Activated CD8-positive, alpha-beta memory T cell treated with anti-CD3 and anti-CD28 coated beads, Interleukin-2, amount 10 ng/mL, durations not matched to agents 7 days and 5 days (primary cell): ENCODE measurements at places on chromosomes 6 and 20. TPM values are rescaled to one million over a fixed set of nuclear protein-coding genes. Genes with fewer than 3 reads are reported as not detected.

GRCh38 chr6:11430036-11430435, 107.5 kb upstream of the TMEM170B start:
- DNase-seq, result no peak

DNA sequence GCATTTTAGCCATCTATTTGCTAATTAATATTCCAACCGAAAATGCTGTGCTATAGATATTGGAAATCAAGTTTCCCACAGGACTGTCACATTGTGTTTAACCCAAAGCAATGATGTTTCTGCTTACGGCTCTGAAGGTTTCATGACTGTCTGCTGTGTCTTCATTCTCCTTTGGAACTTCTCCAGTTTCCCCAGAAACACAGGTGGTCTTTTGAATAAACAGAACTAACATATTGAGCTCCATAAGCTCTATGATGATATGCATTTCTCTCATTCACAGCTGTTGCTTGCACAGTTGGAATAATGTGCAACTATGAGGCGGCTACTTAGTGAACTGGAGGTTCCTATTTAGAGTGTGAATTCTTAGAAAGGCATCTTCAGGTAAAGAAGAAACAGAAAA, 266.0 kb upstream of the ID4 start:
- DNase-seq, result no peak

DNA sequence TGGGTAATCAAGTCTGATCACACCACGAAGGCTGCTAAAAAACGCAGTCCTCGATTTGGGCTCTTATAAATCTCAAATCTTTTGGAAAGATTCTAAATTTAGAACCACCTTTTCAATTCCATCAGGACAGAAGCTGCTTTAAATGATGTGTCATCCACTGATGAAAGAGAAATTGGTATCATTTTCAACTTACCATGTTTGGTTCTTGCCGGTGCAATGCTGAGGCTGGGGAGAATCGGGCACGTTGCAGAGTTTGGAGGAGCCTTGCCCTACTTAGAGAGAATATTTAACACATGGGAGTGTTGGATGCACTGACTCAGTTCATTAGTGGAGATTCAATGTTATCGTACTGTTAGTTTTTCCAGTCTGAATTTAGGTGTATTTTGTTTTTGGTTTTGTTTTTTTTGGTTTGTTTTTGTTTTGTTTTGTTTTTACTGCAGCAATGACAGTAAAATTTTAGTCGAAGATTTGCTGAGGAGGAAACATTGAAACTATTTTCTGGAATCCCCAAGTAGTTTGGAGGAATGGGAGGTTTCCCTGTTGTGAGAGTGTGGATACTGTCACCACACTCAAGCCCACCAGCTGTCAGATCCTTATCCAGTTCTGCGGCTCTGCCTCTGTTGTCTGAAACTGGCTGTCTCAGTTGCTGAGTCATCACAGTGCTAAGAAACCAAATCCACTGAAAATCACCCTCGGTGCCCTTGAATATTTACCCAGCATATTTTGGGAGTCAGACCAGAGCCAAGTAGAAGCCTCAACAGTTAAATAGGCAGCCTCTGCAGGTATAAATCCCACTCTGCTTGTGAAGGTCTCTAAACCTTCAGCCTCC, 497.0 kb downstream of the BTBD3 start:
- DNase-seq, result no peak

GRCh38 chr20:63690003-63690897, 6.2 kb upstream of the TNFRSF6B start:
- no peak for DNase-seq

DNA sequence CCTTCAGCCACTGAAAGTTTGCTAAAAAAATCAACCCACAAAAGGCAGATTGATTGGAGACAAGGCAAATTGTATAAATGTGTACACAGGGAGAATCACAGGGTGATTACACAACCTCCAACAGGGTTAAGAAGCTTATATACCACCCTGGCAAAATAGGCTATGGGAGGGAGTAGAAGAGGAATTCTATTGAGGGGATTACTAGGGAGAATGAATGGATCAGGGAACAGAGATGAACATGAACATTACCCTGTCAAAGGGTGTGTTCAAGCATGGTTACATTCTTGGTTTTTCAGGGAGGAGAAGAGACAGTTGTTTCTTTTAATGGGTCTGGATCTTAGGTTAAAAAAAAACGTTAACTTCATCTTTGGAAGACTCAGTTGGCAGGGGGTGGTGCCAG, 5.1 kb upstream of the MRS2 start:
- DNase-seq, result no peak

DNA sequence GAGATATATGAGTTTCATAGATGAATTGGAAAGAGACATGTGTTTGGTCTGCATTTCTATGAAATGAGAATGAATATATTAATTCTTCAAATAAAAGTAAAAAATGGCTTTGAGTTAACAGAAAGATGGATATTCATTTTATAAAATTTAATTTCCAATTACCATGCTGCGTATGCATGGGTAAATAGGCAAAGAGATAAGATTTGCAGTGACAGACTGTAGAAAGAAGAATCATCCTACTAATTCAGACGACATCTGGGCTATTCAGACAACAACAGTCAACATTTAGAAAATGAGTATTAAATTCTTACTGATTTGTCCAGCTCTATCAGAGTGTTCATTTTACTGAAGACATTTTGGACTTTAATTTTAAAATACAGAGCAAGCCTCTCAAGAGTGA, 602.2 kb upstream of the NRSN1 start:
- no peak for DNase-seq

- peak; percentile 74 for DNase-seq
Observed at GRCh38 chr6:7723041-7723447, 2.9 kb upstream of the BMP6 start.

DNA sequence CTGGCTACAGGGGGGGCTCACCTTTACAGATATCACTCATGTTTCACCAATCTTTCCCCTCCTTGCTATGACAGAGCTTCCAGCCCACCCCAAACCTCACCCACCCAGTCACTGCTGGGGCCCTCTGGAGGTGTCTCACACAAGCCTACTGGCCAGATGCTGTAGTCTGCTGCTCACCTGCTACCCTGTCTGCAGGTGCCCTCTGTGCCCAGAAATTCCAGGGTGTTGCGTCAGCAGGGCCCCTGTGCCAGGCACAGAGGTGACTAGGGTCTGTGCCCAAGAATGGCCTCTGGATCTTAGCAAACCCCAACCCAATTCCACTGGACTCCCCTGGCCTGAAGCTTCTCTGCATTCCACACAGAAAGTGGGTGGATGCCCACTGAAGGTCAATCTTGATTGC, 21.4 kb downstream of the UNC5CL start:
- DNase-seq, result no peak

DNA sequence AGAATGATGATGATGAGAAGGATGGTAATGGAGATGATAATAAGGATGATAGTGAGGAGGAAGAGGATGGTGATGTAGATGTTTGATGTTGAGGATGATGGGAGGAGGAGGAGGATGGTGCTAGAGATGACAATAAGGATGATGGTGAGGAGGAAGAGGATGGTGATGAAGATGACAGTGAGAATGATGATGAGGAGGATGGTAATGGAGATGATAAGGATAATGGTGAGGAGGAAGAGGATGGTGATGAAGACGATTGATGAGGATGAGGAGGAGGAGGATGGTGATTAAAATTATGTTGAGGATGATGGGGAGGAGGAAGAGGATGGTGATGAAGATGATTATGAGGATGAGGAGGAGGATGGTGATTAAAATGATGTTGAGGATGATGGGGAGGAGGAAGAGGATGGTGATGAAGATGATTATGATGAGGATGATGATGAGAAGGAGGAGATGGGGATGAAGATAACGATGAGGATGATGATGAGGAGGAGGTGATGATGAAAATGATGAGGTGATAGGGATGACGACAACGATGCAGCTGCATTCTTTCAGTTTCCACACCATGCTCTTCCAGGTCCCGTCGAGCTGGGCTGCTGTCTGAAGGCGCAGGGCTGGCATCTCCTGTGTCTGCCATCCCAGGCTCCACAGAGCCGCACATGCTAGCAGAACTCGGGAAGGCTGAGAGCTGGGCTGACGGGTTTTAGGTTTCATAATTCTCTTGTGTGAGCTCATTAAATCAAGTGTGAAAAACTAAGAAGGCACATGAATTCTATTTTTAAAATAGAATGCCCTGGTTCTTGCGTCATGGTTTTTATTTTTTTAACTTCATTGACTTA, 274.9 kb downstream of the SMOC2 start:
- DNase-seq, result no peak

DNA sequence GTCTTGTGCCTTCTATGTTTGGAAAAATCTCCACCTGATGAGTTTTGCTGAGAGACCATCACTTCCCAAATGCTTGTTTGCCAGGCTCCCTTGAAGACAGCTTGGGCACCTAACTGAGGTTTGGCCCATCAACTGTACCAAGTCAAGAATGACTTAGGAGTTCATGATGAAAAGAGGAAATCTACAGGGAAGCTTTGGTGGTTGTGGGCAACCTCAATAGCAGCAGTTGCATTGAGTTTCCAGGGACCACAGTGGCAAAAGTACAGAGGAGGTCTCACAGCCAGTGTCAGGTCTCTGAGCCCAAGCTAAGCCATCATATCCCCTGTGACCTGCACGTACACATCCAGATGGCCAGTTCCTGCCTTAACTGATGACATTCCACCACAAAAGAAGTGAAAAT, 49.7 kb upstream of the PHACTR1 start:
- DNase-seq, result no peak

- no peak for DNase-seq
Observed at GRCh38 chr6:127115746-127116145, 2.7 kb upstream of the RSPO3 start.

DNA sequence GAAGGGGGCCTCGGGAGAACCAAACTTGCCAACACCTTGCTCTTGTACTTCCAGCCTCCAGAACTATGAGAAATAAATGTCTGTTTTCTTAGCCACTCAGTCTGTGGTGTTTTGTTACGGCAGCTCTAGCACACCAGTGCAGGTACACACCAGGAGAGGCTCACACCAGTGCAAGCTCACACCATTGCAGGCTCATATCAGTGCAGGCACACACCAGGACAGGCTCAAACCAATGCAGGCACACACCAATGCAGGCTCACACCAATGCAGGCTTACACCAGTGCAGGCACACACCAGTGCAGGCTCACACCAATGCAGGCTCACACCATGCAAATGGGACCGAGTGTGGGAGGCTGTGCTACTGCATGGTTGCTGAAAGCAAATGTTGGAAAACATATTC, 4.9 kb upstream of the CTCFL start:
- no peak for DNase-seq

DNA sequence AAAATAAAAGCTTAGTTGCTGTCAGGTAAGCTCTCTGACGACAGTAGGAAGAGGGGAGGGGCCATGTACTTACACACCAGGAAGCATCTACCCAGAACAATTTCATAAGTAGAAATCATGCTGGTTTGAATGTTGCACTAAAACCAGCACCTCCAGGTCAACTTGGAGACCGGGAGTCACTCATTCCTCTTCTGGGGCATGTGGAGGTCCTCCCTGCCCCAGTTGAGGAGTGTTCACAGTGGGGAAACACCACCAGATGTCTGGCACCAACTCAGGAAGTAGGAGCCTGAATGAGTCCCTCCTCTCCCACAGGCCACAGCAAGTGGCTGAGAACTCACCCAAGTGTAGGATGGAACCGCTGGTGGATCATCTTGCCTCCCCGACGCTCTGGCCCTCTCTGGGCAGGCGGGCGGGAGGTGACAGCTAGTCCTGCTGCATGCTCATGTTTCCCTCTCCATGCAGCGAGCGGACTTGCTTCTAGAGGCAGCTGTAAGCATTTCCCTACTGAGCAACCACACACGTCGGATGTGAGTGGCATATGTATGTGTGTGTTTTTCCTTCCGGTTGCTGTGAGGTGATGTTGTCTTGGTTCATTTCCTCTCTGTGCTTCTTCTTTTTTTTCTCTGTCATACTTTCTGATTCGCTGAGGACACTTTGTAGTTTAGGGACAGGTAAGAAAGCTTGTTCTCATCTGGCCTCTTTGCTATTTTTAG, 149.5 kb upstream of the NEDD9 start:
- peak; percentile 89 for DNase-seq

DNA sequence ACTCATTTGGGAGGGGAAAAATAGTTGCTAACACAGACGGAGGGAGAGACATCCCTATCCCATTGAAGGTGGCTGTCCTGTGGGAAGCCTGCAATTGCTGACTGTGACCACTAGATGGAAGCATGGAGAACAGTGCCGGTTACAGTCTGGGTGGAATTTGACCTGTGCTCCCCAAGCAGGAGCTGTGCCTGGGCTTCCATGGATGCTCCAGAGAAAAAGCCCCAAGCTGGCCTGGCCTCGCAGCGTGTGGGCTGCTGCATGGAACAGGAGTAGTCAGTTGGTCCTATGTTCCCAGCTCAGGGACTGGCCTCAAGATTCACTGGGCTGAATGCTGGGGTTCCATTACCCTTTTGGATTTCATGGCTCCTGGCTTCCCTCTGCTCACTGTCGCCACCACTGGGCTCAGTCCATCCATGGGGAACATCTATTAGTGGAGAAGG, 116.3 kb upstream of the CHD6 start:
- DNase-seq, result peak; percentile 48

DNA sequence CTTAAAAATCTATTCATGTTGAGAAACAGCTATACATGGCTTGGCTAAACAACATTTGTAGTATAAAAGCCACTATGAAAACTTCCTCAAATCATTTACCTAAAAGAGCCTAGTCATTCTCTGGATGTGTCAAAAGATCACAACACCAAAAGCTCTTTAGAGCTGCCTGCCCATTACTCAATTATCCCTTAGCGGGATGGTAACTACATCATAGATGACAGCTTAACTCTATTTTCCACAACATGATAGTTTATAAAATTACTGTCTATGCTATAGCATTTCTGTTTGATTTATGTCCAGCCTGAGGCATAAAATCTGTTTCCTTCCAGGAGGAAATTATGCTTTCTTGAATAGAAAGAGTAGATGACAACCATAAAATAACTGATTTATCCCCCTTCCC, 777.6 kb upstream of the HS3ST5 start:
- DNase-seq, result no peak

- DNase-seq, result no peak
Observed at GRCh38 chr20:16535277-16535676, 38.0 kb downstream of the KIF16B start.

DNA sequence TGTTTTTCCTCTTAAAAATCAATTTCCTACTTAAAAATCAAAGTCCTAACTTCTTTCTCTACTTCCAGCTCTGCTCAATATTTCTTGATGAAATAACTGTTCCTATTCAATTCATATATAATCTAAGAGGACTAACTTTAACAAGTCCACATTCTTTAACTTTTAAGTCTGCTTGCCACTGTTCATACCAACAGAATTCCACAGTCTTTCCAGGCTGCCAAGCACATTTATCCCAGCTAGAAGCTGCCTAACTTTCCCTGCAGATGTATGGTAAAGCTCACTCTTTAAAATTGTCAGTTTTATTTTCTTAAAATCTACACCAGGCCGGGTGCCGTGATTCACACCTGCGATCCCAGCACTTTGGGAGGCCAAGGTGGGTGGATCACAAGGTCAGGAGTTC, 11.5 kb downstream of the CALHM6 start:
- DNase-seq, result no peak

GRCh38 chr6:85412911-85413430, 36.9 kb upstream of the NT5E start:
- no peak for DNase-seq

- DNase-seq, result no peak
Observed at GRCh38 chr6:31495580-31495979, 2.4 kb upstream of the MICB start.

- no peak for DNase-seq
Observed at GRCh38 chr20:19737025-19737424, 21.0 kb upstream of the RIN2 start.

Gene COX7A2
- total RNA-seq, result 456 TPM

Gene METTL24
- total RNA-seq, result not detected

Gene GNAS-AS1
- total RNA-seq, result 1.8 TPM

Gene SIRPG
- total RNA-seq, result 122 TPM

Gene RNF217
- 0.70 TPM for total RNA-seq

Gene PGC
- total RNA-seq, result not detected

Gene KCNK15
- total RNA-seq, result not detected

Gene CRIP3
- 0.66 TPM for total RNA-seq

Gene PACSIN1
- total RNA-seq, result 0.59 TPM
